CD4-positive, alpha-beta memory T cell (primary cell): ENCODE measurements at places on chromosomes 5 and 9.

- no peak for DNase-seq
These were observed 6.0 kb upstream of the SLC9A3 start for GRCh38 chr5:530001-530955.

GRCh38 chr5:179798144-179798770, 4.5 kb downstream of the LTC4S start:
- no peak for DNase-seq

DNA sequence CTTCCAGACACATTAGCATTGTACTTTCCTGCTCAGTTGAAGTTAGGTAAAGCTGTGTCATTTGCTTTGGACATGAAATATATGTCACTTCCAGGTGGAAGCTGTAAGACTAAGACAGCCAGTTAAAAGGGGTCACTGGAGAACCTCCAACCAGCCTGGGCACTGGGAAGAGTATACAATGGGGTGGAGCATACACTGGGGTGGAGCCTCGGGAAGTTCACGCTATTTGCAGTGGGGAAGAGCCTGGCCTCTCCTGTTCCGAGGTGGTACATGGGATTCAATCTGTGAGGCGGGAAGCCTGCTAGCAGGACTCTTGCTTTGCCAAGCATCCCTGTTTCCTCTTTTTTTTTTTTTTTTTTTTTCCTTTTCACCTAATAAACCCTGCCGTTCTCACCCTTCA, 145.3 kb downstream of the TTC39B start:
- no peak for DNase-seq

DNA sequence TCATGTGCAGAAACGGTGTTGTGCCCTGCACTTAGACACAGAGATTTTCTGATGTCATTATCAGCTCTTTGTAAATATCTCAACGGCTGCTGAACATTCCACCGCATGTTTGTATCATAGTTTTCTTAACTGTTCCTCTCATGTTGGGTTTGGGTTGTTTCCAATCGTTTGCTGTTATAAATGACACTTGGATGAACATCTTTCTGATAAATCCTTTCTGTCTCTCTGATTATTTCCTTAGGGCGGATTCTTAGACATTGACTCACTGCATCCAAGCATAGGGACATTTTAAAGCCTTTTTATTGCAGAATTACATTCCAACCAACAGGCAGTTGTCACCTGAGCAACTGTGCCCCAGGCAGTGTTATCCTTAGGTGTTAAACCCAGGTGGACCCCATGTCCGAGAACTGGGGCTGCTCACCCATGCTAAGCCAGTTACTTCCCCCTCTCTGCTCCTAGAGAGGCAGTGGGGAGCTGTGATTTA, 28.5 kb downstream of the COL5A1 start:
- no peak for DNase-seq

DNA sequence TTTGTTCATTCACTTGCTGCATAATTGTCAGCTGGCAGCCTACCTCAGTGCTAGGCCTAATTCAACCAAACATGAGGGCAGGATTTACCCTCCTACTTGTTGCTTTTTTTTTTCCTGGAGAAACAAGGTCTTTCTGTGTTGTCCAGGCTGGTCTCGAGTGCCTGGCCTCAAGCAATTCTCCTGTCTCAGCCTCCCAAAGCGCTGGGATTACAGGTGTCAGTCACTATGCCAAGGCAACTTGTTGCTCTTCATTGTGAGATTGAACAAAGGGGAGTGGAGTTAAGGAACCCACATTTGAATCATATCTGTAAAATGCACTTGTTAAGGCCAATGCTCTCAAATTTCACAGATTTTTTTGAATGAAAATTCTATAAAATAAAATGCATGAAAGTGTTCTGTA, 380.5 kb downstream of the TMEM161B start:
- DNase-seq = no peak

DNA sequence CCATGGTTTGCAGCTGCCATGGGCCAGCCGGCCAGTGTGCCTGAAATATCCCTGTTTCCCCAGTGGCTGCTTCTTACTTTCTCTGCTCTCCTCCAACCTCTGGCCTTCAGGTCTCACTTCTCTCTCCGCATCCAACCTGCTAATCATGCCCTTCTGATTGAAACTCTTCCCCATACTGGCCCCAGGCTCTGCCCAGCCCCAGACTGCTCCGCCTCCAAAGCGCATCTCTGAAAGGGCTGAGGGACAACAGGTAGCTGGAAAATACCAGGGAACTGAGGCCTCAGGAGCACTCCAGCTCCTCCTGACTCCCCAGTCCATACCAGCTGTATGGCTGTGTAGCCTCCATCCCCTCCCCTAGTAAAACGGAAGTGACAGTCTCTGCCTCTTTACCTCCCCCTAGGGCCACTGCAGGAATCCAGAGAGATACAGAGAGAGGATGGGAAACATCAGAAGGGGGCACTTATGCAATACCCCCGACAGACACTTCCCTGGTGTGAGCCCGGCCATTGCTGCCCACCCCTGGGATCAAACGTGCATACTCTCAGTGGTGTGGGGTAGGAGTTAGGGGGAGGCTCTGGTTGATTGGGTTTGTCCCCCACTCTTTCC, 34.2 kb downstream of the PAX5 start:
- no peak for DNase-seq

DNA sequence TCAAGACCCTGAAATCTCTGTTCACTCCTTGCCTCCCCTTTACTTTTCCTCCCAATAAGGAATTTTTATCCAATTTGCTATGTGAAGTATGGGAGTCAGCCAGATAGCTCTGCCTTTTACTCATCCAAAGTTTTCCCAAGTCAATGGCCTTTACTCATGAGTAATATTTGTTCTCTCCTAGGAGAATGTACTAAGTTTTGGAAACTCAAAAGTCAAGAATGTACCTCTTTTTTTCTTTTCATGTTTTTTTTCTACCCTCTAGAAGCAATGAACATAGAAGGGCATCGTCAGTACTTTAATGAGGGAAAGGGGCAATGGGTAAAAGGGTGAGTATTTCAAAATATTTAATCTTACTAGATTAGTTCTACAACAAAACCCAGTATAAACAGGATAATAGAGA, 140.2 kb upstream of the SGCD start:
- no peak for DNase-seq

GRCh38 chr9:117746263-117746662, 42.1 kb downstream of the TLR4 start:
- no peak for DNase-seq

- no peak for DNase-seq
These were observed 446.8 kb downstream of the CCDC171 start for GRCh38 chr9:15999422-16000339.

DNA sequence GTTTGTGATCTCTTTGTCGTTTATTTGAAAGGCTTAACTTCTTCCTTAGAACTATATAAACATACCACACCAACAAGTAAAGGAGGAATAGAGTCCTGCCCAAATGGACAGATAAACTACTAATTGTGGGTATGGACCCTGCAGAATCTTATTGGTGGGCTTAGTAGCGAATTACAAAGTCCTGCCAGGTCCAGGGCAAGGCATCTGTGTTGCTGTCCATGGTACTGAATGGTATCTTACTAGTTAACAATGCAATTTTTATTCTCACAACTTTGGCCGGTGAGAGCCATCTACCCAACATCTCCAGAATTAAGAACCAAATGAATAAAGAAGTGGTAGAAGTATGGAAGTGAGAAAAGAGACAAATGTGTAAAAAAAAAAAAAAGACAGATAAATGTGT, 1782.4 kb upstream of the WWC1 start:
- DNase-seq = no peak

GRCh38 chr9:137969008-137969407, 91.4 kb downstream of the CACNA1B start:
- DNase-seq = no peak

GRCh38 chr5:137410234-137411010, 88.7 kb downstream of the SPOCK1 start:
- DNase-seq = no peak

DNA sequence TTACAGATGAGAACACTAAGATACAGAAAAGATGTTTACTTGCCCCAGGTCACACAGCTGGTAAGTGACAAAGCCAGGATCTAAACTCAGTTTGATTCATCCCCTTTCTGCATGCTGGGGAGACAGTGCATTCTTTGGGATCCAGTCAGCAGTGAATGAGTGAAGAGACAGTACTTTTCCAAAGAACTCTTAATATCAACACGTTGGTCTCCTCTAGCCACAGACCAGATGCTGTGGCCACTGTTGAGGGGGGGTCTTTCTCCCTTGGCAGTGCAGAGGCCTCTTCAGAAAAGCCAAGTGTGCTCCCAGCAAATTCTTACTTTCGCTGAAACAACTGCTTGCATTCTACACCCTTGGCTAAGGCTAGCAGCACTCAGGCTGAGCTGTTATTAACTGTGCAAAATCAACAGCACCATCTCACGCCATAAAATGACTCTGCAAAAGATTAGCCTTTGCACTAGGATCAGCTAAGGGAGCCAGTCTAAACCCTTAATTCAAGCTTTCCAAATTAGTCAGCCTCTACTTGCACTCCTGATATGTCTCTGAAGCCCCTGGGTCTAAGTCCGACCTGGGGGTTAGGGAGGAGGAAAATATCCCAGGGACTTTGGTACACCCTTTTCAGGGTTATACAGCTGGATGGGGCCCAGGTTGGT, 4.8 kb upstream of the TMEM171 start:
- no peak for DNase-seq

- DNase-seq = no peak
These were observed 225.7 kb downstream of the CACNA1B start for GRCh38 chr9:138103111-138103848.

GRCh38 chr9:92525306-92525705, 10.5 kb downstream of the ECM2 start:
- DNase-seq = no peak

GRCh38 chr5:66553916-66554575, 42.1 kb upstream of the MAST4 start:
- no peak for DNase-seq

DNA sequence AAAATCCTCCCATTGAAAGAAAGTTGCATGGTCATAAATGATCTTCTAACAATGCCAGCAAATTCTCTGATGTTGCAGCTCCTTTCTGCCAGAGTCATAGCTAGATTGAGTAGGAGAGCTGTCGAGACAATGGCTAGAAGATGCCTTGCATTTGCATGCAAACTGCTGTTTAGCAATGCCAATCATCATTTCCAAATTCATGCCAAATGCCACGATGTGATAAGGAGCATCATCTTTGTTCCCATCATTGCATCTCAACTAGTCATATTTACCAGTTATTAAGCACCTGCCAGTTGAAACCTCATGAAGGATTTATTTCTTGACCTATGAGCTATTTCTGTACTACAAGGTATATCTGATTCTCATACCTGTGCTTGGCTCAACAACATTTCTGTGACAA, 246.4 kb upstream of the PIK3R1 start:
- no peak for DNase-seq

- DNase-seq = no peak
These were observed 14.0 kb upstream of the CHD1 start for GRCh38 chr5:98942847-98943246.

GRCh38 chr9:133845440-133845839, 107.3 kb upstream of the SARDH start:
- no peak for DNase-seq

DNA sequence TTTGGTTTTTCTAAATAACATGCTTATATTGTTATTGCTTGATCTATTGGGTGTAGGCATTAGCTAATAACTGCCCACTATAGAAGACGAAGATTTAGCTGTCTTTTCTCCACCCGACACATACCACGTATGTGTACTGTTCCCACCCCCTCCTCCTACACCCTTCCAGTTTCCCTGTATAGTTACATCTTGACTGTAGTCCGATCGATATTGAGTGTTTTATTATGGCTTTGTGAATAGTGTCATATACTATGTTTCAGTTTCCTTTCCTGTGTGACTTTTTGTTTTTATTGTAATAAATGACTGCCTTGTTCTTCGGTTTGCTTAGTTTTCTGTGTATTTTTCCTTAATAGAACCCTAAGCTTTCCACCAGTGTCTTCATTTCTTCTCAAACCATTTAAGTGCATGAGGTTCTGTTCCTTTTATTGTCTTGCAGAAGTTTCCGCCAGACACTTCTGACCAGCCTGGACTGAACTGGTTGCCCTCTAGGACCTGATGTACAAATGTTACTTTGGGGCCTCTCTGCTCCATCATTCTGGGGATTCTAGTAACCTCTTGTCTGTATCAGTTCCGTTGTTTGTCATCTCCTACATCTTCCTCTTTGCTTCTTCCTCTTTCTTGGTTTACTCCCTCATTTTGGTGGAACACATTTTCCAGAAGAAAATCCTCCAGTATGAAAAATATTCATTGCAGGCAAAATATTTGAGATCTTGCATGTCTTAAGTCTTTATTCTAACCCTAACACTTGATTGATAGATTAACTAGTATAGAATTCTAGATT, 61.8 kb downstream of the PRKACG start:
- DNase-seq = no peak

DNA sequence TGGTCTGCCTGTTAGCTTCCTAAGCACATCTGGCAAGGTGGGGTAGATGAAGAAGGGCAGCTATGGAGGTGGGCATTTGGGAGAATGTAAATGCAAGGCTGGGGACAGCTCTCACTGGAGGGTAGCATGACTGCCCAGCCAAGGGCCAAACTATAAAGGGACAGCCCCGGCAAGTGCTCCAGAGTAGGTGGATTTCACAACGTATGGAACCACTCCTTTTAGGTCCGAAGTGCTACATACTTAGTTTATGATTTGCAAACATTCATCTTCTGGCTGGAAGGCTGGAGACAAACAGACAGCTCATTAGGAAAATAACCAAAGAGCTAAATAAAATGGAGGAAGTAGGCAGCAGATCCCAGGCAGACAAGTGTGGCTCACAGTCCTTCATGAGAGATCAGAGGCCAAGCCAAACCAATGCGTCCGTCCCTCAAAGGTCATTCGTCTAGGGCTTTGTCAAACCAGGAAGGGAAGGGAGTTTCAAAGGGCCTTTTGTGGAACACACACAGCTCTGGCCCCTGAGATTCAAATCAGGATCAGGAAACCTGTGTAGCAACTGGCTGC, 42.5 kb upstream of the GLRX start:
- no peak for DNase-seq

DNA sequence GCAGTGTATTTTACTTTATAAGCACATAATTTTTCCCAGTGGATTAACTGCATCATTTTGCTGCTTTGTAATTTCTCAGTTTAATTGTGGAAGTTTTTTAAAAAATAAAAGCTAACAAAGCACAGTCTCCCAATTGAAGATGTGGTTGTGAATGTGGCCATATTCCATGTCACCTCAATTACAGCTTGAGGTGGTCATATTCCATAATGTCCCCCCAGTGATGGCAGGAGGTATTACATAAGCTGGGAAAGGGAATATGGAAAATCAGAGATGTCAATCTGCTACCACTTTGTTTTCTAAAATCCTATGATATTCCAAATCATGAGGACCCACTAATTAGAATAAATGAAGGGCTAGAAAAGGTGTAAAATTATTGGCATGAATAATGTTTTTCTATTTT, 1672.0 kb upstream of the CDH9 start:
- DNase-seq = no peak

- no peak for DNase-seq
These were observed 485.0 kb downstream of the TAF11L14 start for GRCh38 chr5:18119156-18119785.

- no peak for DNase-seq
These were observed 257.0 kb upstream of the PRR16 start for GRCh38 chr5:120207129-120207528.

GRCh38 chr9:621201-621855, 220.2 kb upstream of the DMRT1 start:
- DNase-seq = no peak

GRCh38 chr5:113463032-113463431, 25.2 kb downstream of the MCC start:
- DNase-seq = no peak
